Fibroblast of pulmonary artery (primary cell): ENCODE measurements at places on chromosomes 4 and X.

DNA sequence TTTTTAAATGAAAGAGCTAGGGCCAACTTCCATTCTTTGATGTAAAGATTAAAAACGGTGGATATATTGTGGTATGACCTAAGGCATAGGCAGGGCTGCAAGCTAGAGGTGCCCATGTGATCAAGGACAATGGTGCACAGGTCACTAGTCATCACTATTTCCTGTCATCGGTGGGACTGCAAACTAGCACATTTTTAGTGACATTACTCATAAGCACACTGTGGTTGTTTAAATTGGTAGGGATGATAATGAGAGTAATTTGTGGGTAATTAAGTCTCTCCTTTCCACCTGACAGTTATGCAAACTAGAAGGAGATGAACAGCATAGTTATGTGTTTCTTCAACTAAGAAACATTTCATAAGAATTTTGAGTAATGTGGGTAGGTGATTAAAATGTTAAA, 85.4 kb downstream of the GPRIN3 start:
- no peak for DNase-seq

DNA sequence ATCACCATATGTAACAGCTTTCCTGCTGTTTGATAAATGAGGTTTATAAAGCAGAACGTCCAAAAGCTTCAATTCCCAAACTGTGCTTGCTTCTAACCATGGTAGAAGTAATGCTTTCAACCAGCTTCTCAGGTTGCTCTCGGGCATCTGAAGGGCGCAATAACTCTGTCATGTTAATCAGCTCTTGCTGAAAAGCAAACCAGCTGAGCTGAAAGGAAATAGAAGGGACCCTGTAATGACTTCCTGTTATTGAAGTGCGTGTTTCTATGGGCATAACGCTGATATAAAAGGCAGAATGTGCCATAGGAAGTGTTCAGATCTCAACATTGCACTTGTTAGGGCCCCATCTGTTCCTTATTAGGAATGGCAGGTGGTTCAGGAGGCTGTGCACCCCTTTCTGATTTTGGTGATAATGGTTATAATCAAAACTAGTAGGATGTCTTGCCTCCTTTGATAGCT, 21.2 kb downstream of the HERC3 start:
- peak; percentile 32 for DNase-seq

GRCh38 chrX:30246769-30247489, at the start of gene MAGEB1:
MAGEB1 (plus strand) TSS chrX:30247146; CDS start chrX:30250494, 3,348 bp downstream.
- no peak for DNase-seq

- no peak for DNase-seq
Observed at GRCh38 chr4:77593101-77593500, 12.5 kb upstream of the CXCL13 start.

DNA sequence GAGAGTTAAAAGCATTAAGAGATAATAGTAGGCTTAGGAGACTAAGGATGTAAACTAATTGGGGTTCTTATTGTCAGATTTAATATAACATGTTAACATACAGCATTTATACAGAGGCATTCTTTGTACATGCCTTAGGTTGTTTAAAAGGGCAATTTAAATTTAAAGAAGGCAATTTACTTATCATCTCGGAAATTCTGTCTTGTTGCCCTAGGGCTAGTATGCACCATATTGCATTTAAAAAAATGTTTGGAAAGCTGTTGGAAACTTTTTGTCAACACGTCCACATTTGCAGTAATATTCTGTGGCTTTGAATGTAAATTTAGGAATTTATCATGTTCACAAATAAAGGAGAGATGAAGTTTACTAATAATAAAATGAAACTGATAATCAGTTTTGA, 25.5 kb downstream of the GALNT7 start:
- DNase-seq, result no peak

GRCh38 chr4:147059064-147059731, 113.5 kb upstream of the TTC29 start:
- DNase-seq, result no peak

DNA sequence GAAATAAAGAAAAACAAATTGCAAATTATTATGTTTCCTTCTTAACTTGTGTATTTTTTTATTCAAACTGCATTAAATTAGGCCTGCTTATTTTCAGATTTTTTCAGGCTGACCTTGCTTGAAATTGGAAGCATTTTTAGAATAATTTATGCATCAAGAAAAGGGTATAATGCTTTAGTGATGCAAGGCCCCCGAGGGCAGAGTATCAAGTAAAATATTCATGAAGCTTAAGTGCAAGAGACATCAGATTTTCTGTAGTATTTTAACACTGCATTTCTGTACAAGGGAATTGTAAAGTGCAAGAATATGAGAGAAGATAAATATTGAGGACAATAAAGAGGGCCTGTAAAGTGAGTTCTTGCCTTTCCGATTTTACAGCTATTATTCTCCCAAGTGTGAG, 485.8 kb upstream of the ATOH1 start:
- DNase-seq, result no peak

- DNase-seq, result no peak
Observed at GRCh38 chr4:967113-968104, 6.0 kb downstream of the DGKQ start.

DNA sequence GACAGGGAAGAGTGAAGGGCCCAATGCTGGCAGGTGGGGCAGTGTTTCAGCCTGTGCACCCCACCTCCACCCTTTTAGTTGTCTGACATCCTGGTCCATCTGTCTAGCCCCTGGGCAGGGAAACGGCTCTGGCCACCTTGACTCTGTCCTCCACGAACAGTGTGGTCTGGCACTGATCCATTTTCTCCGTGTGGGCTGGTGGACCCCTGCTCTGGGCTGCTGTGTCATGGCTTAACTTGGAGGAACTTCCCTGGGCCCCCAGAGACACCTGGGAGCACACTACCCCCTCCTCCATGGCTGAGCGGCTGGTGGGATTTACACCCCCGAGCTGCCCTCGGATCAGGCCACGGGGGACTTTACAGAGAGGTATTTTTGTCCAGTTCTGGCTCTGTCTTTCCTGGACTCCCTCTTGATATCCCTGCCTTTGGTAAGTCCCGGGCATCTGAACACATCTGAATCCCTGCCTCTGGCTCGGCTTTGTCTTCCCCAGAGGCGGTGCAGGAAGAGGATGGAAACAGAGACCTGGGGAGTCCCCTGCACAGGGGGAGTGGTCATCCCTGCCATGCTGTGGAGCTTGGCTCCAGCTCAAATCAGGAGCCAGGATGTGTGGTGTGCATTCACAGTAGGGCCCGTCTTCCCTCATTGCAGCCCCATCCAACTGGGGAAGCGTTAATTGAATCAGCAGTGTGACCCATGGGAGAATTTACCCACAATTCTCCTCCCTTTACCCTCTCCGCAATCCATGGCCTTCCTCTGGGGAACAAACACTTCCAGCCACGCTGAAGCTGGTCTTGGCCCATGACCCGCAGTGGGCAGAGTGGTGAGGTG, 6.3 kb upstream of the NKX1-1 start:
- no peak for DNase-seq

GRCh38 chrX:74525116-74525515, 89.3 kb downstream of the RLIM start:
- peak; percentile 46 for DNase-seq

GRCh38 chr4:131098976-131099375, 2003.0 kb downstream of the C4orf33 start:
- DNase-seq, result no peak

GRCh38 chr4:180550106-180550505, 1693.1 kb upstream of the TENM3 start:
- no peak for DNase-seq

GRCh38 chr4:151641167-151641566, 119.6 kb downstream of the GATB start:
- DNase-seq, result peak; percentile 46

GRCh38 chrX:124239324-124239723, 93.1 kb upstream of the TEX13D start:
- no peak for DNase-seq
